IMR-90 (cell line): ENCODE measurements at places on chromosomes 12 and 14. TPM values are rescaled to one million over a fixed set of nuclear protein-coding genes. Genes with fewer than 3 reads are reported as not detected.

Gene CPNE6
- not detected in 2 replicates for polyA plus RNA-seq

Gene PHETA1
- polyA plus RNA-seq: 6.6 and 7.1 TPM in 2 replicates

Gene INHBE
- 1.2 and 1.7 TPM in 2 replicates for polyA plus RNA-seq

Gene DHRS2
- polyA plus RNA-seq: 0.12 and 0.26 TPM in 2 replicates

Gene APOF
- polyA plus RNA-seq: not detected in 2 replicates

Gene FAIM2
- polyA plus RNA-seq: 5.0 and 5.3 TPM in 2 replicates

Gene ANG
- polyA plus RNA-seq: 4.2 and 4.7 TPM in 2 replicates

Gene MANSC4
- polyA plus RNA-seq: not detected in 2 replicates

Gene LMO3
- polyA plus RNA-seq: 0.49 and 0.84 TPM in 2 replicates

Gene TMCC3
- 0.09 and 0.14 TPM in 2 replicates for polyA plus RNA-seq

Gene SHMT2
- polyA plus RNA-seq: 302 and 364 TPM in 2 replicates

Gene GSG1
- 1.8 and 2.1 TPM in 2 replicates for polyA plus RNA-seq

Gene KRT79
- polyA plus RNA-seq: 0.09 and 0.24 TPM in 2 replicates

Gene FITM1
- not detected in 2 replicates for polyA plus RNA-seq

Gene KIF5A
- 0.09 and 0.15 TPM in 2 replicates for polyA plus RNA-seq

Gene EML5
- polyA plus RNA-seq: 5.7 and 8.1 TPM in 2 replicates

Gene NRDE2
- 4.0 and 4.5 TPM in 2 replicates for polyA plus RNA-seq

Gene TRIM9
- polyA plus RNA-seq: 0.09 and 0.24 TPM in 2 replicates

Gene MYO1H
- not detected in 2 replicates for polyA plus RNA-seq

Gene METTL1
- polyA plus RNA-seq: 27.5 and 31.4 TPM in 2 replicates

Gene RNASE7
- not detected in 2 replicates for polyA plus RNA-seq

Gene CMTM5
- polyA plus RNA-seq: 0.07 and 0.11 TPM in 2 replicates

Gene SVOP
- not detected in 2 replicates for polyA plus RNA-seq

Gene ZDHHC22
- not detected in 2 replicates for polyA plus RNA-seq

Gene POTEG
- not detected in 2 replicates for polyA plus RNA-seq

Gene RNF212B
- not detected in 2 replicates for polyA plus RNA-seq

Gene FRS2
- polyA plus RNA-seq: 12.4 and 13.0 TPM in 2 replicates

Gene NR1H4
- polyA plus RNA-seq: not detected in 2 replicates

Gene P3H3
- 83.9 and 90.5 TPM in 2 replicates for polyA plus RNA-seq

Gene CAPS2
- polyA plus RNA-seq: 0.98 and 1.2 TPM in 2 replicates

Gene MYL2
- polyA plus RNA-seq: not detected in 2 replicates
